ENCODE measurements at places on chromosomes 6 and 20. TPM values are rescaled to one million over a fixed set of nuclear protein-coding genes. Genes with fewer than 3 reads are reported as not detected.

Gene MUC21
- not detected for total RNA-seq

Gene CDH26
- 7.9 TPM for total RNA-seq

Gene HLA-DOB
- not detected for total RNA-seq

Gene GSTA3
- not detected for total RNA-seq
